Stimulated activated CD8-positive, alpha-beta memory T cell treated with anti-CD3 and anti-CD28 coated beads, Interleukin-7, amount 100 ng/mL, for 1 hour (primary cell): ENCODE measurements at places on chromosomes 3 and 15.

- no peak for DNase-seq
Measured at GRCh38 chr15:42082823-42083604, 11.3 kb downstream of the PLA2G4D start.

- no peak for DNase-seq
Measured at GRCh38 chr15:91050128-91050455, 27.7 kb upstream of the VPS33B start.

GRCh38 chr3:149968216-149968615, 2.5 kb downstream of the PFN2 start:
- DNase-seq: no peak

GRCh38 chr3:123809597-123809996, 74.5 kb downstream of the MYLK start:
- no peak for DNase-seq

- no peak for DNase-seq
Measured at GRCh38 chr3:80451393-80451792, 683.6 kb upstream of the ROBO1 start.

- DNase-seq: no peak
Measured at GRCh38 chr3:38853011-38853410, 37.0 kb upstream of the SCN10A start.

DNA sequence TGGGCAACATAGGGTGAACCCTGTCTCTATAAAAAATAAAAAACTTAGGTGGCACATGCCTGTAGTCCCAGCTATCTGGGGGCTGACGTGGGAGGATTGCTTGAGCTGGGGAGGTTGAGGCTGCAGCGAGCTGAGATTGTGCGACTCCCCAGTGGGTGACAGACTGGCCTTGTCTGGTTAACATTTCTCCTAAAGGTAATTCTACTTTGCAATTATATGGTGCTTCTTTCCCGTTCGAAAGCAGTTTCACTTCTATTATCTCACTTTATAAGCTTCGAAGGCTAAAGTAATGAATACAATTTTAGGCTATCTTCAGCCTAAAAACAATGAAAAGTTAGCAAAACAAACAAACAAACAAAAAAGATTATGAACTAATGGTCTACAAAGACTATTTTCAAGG, 35.3 kb downstream of the COMMD2 start:
- DNase-seq: no peak

DNA sequence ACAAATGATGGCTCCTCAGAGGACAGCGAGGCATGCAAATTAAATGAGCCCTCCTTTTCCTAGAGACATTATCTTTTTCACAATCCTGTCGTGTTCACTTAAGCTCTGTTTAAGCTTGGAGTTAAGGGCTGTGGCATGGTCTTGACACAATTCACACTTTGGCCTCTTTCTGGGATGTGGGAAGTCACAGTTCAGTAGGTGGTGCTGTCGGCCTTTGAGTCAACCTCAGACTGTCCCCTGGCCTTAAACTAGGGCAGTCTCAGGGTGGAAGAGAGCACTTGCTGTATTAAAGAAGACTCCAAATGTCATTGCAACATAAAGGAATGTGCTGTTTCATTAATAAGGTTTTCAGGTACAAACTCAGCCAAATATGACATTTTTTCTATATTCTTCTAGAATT, 351.0 kb downstream of the MCTP2 start:
- no peak for DNase-seq

DNA sequence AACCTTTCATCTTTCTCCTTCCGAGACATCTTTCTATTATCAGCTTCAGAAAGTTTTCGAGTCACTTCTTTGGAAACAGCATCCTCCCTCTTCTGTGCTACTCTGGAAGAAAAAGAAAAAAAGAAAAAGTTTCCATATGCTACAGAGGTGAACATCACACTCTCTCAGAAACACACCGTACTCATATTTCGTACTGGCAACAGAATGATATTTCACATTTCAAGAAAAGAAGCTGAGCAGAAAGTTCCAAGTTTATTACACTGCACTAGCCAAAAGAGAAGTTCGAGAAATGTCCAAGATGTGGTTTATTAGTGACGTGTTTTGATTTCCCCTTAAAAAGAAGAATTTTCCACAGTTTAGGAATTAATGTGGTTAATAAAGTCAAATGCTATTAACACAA, 6.0 kb downstream of the SSR3 start:
- no peak for DNase-seq

DNA sequence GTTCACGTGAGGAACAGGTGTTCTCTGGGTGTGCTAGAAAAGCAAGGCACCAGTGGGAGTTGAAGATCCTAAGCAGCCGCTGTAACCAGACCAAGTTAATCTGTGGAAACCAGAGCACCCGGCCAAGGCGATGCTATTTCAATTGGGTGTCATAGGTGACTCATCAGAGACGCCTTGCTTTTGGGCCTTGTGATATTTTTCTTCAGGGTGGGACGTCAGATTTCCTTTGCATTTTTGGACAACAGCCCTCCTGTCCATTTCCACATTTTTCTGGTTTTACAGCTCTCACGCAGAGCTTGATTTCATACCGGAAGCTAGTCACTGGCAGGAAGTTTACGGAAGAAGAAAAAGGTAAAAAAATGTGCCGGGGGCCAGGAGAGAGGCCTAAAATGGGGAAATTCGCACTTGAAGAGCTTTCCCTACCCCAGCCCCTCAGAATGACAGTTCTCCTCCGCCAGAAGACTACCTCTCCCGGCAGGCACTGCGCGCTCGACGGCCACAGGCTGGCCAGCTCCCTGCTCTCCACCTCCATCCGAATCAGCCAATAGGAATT, 471 bp upstream of the KBTBD8 start:
- no peak for DNase-seq

DNA sequence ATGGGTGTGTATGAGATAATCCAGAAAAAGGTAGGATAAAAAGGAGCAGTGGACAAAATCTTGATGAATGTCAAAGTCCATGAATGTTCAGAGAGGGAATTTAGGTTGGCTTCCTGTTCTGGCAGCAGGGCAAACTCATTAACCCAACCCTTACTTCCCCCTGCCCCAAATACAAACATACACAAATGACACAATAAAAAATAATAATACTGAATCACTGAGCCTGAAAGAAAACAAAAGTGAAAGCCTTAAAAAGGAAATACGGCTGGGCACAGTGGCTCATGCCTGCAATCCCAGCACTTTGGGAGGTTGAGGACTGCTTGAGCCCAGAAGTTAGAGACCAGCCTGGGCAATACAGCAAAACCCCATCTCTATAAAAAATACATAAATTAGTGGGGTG, 62.9 kb downstream of the GPR176 start:
- no peak for DNase-seq

GRCh38 chr3:473033-473800, 276.7 kb downstream of the CHL1 start:
- DNase-seq: no peak

DNA sequence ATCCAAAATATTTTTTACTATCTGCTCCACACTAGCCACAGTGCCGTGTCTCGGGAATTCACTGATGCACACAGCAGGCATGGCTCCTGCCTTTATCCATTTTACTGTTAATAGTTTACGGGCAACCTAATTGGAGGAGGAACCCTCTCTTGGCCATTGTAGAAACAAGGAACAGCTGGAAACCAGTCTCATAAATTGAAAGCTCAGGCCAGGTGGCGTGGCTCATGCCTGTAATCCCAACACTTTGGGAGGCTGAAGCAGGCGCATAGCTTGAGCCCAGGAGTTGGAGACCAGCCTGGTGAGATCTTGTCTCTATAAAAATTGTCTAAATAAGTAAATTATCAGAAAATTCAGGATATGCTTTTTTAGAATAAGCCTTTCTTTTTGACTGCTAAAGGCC, 39.0 kb downstream of the IL5RA start:
- no peak for DNase-seq

GRCh38 chr3:115864911-115865310, 241.6 kb downstream of the GAP43 start:
- no peak for DNase-seq

GRCh38 chr3:160091441-160091840, 102.8 kb downstream of the IL12A start:
- no peak for DNase-seq

GRCh38 chr3:27905625-27906024, 183.5 kb upstream of the EOMES start:
- DNase-seq: no peak

- no peak for DNase-seq
Measured at GRCh38 chr3:195892105-195893043, 16.0 kb downstream of the TNK2 start.

- DNase-seq: no peak
Measured at GRCh38 chr3:23807424-23808015, 1.8 kb downstream of the UBE2E1 start.

DNA sequence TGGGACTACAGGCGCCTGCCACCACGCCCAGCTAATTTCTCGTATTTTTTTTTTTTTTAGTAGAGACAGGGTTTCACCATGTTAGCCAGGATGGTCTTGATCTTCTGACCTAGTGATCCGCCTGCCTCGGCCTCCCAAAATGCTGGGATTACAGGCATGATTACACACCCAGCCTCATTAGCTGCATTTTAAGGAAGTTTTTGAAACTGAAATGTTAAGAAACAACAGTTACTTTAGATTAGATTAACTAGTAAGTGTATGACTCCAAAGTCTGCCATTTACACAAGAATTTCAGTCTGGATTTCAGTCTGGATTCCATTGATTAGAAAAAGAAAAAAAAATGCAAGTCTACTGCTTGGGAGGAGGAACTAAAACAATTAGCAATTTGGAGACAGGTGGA, 24.5 kb upstream of the VPS39 start:
- no peak for DNase-seq

GRCh38 chr3:81497572-81498251, 263.7 kb downstream of the GBE1 start:
- no peak for DNase-seq

- DNase-seq: no peak
Measured at GRCh38 chr3:187900993-187901755, 155.9 kb upstream of the BCL6 start.

DNA sequence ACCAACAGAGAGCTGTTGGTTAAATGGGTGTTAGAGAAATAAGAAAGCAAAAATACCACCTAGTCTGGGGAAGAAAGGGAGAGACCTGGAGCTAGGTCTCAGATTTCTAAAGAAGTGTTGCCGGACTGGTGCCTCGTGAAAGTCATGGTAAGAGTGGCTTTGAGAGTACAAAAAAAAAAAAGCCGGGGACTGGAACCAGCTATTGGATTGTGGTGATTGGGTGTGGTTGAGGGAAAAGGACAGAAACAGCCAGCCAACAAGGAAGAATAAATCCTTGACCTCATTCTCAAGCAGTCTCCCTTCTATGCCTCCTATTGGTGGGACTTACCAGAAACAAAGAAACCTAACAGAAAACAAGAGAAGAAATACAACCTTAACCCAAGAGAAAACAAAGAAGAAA, 346.4 kb upstream of the KCNMB2 start:
- DNase-seq: no peak

DNA sequence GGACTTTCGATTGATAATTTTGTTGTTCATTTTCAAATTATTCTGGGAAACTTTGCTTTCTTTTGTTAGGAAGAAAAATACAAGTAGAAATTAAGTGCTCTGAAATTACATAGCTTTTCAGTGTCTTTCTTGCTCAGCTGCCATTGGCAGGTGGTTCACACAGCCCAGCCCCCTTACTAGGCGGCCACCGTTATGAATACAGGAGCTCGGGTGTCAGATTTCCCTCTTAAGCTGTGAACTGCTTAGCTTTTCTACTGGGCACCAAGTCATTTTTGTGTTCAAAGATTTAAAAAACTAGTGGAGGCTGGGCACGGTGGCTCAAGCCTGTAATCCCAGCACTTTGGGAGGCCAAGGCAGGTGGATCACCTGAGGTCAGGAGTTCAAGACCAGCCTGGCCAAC, 55.2 kb downstream of the HMG20A start:
- DNase-seq: no peak

DNA sequence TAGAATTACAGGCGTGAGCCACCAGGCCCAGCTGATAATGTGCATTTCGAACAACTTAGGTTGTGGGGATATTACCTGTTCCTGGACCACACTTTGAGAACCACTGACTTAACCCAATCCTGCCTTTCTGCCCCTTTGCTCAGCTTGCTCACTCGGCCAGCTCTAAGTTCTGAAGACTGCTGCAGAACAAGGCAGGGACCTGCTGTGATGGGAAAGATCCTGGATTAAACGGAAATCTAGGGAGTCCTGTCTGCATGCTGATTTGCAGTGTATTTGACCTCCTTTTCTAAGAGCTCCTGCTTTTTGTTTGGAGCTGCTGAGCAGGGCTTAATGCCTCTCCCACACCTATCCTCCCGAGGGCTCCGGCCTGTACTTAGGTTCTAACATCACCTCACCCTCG, 2.9 kb downstream of the LTK start:
- DNase-seq: no peak

DNA sequence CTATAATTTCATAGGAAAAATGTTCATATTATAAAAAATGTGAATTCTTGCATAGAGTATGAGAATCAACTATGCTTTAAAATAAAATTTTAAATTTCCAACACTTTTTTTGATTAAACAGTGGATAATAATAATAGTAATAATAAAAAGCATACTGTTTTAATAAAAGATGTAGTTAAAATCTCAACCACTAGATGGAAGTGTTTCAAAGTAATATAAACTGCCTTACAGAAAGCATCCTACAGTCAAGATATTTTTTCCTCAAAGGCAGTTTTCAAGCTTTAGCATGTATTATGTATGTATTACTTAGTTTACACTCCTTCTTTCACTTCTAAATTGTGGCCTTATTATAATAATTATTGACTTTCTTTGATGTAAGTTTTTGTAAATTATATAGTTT, 217.5 kb downstream of the CHL1 start:
- no peak for DNase-seq

- no peak for DNase-seq
Measured at GRCh38 chr3:72320955-72321303, 527.3 kb downstream of the SHQ1 start.

DNA sequence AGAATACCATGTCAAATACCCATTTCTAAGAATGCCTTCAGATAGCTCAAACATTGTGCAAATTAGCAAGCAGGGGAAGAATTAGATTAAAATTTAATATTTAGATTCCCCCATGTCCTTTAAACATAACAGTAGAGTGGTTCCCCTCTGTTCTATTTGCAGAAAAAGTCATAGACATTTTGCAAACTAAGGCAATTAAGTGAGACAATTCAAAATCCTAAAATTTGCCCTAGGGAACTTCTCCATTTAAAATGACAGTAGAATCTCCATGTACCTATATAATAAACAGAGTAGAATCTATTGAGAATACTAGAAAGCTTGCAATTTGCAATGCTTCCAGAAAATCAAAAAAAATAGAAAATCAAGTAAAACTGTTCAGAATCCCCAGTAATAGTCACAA, 340.6 kb downstream of the TBL1XR1 start:
- no peak for DNase-seq

- DNase-seq: no peak
Measured at GRCh38 chr3:30289766-30290165, 316.6 kb upstream of the TGFBR2 start.

DNA sequence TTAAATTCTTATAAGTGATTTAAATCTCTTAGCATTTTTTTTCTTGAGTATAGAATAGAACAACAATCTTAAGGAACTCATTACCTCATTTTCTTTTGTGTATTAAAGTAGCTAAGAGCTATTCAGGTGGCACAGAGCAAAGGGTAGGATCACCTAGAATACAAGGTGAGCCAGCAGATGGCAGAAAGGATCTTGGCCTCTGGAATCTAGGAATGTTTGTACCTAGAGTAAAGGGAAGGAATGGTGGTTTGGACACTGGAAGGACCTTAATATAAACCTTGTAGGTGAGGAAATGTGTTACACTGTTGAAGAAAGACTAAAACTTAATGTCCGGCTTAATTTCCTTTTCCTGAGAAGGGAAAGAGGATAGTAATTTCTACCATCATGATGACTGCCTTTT, 89.0 kb downstream of the GHSR start:
- DNase-seq: no peak

GRCh38 chr15:59739557-59740186, 50.6 kb upstream of the BNIP2 start:
- DNase-seq: no peak

GRCh38 chr3:52574056-52574965, 37.9 kb downstream of the UQCC5 start:
- no peak for DNase-seq
